ENCODE measurements at places on chromosomes 2 and 18.

- DNase-seq: no peak
Observed at GRCh38 chr2:226678422-226678821, 121.2 kb downstream of the IRS1 start.

GRCh38 chr2:186883666-186884065, 34.7 kb upstream of the ZSWIM2 start:
- DNase-seq: no peak

GRCh38 chr2:1550076-1550475, 136.8 kb downstream of the TPO start:
- no peak for DNase-seq

DNA sequence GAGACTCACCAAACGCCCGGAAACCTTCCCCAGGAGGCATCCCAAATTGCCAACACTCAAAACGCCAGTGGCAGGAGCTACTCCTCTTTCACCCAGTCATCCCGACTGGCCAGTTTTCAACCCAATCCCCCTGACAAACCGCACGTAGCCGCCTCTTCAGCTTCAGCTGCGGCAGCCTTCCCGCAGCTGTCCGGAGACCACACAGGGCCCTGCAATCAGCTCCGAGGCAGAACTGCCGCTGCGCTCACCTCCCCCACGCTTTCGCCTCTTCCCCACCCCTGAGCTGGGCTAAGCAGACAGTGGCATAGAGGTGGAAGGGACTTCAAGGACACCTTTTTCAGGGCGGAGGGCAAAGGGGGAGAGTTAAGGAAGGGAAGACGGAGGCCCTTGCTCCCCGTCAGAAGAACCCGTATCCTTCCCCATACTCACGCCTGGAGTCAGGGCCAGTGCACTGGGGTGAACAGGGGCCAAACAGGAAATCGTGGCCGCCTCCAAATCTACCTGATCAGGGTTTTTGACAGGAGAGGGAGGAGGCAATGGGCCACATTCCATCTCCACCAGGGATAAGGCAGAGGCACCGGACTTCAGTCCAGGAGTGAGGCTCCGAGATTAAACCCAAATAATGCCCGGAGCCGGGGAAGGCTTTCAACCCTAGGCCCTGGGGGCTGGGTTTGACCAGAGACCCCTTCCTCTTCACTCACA, 16.9 kb downstream of the CYP26B1 start:
- DNase-seq: no peak

GRCh38 chr2:19009510-19009909, 348.9 kb downstream of the OSR1 start:
- no peak for DNase-seq

GRCh38 chr18:5840547-5840946, 54.8 kb downstream of the TMEM200C start:
- no peak for DNase-seq

- peak; percentile 95 for DNase-seq
Observed at GRCh38 chr2:31401580-31401979, 13.0 kb downstream of the XDH start.

- DNase-seq: no peak
Observed at GRCh38 chr2:133459590-133459989, 108.7 kb downstream of the NCKAP5 start.

DNA sequence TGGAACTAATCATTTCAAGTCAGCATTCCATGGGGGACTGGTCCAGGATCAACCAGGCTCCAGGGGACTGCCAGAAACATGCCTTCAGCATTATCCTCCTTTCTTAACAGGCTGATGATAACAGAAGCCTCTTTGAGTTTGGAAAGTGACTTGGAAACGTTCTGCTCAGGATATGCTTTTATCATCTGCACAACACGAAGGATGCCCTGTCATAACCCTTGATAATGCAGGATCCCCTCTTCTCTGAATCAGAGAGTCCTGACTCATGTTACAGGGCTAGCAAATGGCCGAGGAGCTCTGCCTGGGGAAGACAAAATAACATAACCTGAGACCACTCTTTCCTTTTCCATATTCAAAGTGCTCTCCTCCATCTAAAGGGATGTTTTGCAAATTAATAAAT, 6.7 kb downstream of the SCYGR3 start:
- DNase-seq: no peak

DNA sequence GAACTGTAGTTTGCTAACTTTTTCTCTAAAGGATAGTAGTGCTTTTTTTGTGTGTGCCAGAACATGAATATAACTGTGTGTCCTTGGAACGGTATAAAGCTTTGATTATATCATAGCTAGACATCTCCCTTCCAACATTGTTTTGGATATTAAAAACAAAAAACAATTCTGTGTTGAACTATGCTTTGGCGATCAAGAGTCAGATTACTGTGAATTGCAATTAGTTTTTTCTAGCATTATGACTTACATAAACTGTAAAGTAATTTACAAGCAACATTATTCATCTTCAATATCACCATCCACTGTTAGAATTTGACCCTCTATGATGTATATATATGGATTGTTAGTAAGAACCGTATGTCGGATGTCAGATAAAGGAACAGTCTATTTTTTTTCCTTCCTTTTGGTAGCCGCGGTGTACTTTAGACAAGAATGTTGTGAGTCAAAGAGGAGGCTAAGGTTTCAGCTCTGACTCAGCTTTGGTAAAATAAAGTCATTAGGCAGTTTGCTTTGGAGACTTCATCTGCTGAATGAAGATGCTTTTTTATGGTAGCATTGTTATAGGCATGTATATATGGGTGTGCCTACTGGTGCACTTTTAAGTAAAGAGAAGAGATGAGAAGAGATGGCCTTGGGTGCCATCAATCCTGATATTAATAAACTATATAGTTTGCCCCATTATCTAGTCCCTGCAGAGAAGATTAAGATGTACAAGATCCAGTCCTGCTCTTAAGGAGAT, 76.4 kb downstream of the LTBP1 start:
- DNase-seq: no peak

DNA sequence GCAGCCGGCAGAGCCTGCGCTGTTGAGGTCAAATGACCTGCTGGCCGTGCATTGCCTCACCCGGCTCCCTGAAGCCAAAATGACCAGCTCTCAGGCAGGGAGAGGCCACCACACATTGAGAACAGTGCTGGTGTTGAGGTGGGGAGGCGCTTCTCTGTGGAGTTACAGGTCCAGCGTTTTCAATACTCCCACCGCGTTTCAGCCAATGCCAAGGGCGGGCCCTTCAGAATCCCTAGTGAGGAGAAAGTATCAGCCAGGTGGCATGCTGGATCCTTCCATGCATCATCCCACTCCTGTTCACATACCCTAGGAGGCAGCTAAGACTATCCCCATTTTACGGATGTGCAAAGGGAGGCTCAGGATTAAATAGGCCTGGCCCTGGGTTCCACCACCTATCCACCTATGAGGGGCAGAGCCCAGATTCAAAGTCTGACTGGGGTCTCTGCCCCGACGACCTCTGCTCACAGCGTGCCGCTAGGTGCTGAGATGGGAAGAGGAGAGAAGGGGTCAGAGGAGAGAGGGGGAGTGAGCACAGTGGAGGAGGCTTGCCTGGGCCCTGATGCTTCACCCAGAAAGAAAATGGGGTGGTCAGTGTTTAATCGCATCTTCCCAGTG, 137.6 kb upstream of the ID2 start:
- DNase-seq: no peak

DNA sequence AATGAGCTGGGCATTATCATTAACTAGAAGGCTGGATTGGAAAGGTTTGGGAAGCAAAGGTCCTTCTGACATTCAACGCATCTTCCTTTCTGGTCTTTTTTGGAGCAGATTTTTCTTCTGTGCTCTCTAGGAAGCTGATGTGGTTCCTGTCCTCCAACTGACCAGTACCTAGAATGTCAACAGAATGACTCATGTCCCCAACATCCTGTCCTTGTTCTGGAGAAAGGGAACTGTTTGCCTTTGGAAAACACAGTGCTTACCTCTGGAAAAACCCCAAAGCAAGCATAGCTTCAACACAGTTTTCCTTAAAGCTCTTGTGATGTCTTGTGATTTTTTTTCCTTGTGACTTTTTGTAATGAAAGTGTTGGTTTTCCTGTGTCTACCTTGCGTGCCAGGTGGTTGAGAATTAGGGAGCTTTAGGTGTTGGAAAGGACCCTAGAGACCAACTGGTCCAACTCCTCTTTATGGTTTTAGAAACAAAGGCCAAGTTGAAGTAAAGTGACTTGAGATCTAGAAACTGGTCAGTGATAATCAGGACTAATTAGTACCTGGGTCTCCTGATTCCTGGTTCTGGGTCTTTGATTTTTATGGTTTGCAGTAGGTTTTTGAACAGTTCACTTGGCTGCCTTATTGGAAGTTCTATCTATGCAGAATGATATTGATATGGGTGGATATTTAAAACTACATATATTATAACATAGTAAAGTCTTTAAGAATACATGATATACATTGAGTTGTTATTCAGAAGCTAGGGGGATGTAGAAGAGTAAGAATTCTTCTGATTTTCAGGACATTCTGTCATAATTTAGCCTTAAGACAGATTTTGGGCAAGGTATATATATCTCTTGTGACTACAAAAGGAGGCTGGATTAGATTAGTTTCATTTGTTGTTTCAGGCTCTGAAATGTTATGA, 70.5 kb downstream of the FMNL2 start:
- DNase-seq: no peak

DNA sequence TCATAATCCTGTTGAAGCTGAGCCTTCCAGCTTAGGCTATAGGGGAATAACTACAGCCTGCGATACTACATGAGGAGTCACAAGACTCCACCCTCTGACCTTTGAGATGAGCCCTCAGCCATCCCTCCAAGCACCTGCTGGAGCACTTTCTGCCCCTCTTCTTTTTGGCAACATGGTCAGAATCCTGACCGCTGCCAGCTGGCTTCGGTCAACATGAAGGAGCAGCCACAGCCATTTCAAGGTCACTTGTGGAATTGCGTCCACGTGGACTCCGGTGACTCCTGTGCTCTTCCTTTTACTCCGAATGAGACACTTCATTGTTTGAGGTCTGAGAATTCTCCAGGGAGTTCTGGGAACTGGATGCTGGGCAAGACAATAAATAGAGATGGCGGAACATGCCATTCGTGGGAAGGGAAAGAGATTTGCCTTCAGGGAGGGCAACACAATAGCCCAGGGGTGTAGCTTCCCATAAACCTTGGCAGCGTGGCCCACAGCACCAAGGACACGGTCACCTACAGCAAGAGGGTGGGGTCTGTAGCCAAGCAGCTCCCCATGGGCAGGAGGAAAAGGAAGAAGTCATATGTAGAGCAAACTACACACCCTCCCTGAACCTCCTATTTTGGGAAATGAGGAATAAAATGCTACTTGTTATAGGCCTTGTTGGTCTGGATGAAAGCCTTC, 73.3 kb upstream of the PPP1CB start:
- DNase-seq: no peak

DNA sequence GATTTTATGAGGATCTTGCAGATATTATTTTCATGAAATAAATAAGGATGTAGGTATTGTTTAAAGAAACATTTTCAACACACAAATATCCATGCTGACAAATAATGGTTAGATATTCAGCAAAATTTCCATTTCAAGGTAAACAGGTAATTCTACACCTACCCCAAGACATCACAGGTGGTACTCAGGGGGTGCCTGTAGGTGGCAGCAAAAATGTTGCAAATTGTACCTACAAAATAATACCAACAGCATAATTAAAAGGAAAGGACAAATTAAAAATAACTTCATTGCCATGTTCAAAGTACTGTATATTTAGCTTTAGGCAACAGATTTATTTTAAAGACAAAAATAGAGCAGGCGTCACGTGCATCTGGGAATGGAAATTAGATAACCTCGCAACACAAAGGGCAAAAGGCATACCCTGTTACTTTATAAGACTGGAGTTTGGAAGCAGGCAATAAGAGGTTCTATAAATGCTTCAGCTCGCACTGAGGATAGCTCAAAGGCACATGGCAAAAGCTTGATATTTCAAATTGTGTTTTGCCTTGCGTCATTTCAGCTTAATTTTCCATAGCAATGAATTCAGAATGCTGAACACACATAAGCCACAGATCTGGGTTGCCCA, 630.5 kb downstream of the TDRD15 start:
- no peak for DNase-seq

DNA sequence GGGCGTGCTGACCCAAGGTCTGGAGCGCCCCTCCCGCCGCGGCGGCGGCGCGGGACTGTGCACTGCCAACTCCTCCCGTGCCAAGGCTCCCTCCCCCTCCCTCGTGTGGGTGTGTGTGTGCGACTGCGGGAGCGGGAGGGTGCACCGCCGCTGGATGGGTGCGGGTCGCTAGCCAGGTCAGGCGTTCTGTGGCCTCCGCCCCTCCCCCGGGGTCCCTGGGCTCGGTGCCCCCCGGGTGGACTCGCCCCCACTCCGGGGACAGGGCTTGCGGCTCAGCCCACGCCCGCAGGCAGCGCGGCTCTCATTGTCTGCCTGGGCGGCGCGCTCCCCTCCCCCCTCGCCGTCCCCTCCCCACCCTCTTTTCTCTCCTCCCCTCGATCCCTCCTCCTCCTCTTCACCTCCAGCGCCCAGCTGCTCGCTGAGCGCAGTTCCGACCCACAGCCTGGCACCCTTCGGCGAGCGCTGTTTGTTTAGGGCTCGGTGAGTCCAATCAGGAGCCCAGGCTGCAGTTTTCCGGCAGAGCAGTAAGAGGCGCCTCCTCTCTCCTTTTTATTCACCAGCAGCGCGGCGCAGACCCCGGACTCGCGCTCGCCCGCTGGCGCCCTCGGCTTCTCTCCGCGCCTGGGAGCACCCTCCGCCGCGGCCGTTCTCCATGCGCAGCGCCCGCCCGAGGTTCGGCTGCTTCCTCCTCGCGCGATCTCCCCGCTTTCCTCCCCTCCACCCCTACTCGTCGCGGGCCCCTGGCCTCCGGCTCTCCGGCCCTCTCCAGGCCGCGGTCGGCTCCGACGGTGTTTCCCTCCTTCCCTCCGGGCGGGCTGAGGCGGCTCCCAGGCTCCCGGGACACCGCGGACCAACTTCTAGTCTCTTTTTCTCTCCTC, at the start of gene GATA6:
Gene GATA6 (plus strand): TSS at position 579 of the 878 bp plus-strand sequence. CDS start 1,556 bp downstream, outside the sequence.
- peak; percentile 36 for DNase-seq

GRCh38 chr2:126770466-126770865, 114.5 kb downstream of the GYPC start:
- DNase-seq: no peak

DNA sequence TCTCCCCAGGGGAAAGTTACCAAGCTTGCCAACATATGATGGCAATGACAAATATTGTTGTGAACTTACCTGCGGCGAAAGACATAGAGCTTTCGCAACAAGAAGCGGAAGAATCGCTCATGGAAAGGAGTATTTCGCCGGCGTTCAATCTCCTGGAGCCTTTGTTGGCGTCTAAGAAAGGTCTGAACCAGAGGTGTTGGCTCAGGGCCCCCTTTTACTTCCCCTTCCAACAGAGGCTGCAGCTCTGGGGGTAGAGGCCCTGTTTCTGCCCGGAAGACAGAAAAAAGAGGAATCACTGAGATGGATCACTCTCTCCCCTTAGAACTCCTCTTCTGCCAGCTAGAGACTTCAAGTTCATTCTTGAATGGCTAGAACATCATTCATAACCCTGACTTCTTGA, 10.8 kb downstream of the GGCX start:
- DNase-seq: no peak

Measured in GM04503 (cell line).